ENCODE measurements at places on chromosomes 5 and 9.

DNA sequence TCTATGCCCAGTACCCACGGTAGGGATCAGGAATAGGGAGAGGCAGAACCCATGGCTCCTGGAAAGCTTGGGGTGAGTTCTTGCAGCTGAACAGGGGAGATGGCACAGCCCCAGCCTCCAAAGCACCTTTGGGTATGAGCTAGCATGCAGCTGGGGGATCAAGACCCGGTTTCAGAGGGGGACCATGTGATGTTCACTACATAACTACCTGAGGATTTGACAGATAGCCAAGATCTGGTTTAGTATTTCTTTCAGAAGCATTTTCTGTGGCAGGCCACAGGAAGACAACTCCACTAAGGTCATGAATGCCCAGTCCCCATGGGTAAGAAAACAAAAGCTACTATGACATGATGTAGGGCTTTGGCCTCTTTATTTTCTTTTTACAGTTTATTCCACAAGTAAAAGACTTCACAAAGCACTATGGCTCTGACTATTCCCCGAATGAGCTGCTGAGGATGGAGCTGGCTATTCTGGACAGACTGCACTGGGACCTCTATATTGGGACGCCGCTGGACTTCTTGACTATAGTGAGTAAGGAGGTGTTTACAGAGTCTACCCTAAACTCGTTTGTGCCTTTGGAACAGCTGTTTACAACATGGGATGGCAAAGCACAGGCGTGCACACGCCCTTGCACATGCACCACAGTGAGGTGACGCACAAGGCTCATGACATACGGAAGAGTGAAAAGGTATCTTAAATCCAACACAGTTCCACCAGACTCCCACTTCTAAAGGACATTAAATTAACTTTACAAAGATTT, 3.4 kb downstream of the CCNI2 start:
- no peak for DNase-seq

GRCh38 chr9:77753180-77753579, 105.1 kb upstream of the GNA14 start:
- no peak for DNase-seq

DNA sequence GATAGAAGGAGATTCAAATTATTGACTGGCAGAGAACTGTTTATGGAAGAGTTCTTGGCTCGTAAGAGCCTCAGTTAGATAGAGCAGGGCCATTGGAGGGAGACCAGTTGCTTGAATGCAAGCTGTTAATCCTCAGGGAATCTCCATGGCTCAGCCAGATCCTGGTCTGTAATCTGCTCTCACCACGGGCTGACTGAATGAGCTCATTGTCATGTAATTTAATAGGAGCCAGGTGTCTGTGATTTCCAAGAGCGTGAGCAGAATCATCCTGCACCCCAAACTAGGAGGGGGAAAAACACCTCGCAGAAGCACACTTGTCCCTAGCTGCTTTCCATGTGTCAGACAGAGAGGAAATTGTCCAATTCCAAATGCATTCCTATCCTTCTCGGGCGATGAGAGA, 19.1 kb upstream of the KCNMB1 start:
- DNase-seq, result no peak

DNA sequence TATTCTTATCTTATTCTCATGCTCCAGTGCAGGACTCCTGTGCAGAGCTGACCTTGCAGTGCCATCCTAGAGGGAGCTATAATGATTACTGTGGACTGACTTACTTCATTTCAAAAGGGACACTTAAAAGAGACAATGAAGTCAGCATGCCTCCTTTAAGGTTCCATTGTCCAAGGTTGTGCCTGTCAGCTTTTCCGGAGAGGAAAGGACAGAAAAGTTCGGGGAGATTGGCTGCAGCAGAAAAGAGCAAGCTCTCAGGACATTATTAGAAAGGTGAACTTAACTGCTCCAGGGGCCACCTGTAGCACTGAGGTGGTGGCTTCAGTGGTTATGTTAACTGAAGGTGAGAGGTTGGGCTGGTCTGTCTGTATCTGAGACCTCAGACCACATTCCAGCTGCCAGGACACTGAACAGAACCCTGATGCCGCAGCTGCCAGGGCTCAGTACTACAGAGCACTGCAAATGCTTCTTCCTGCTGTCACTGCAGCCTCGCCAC, 112.9 kb downstream of the ST8SIA4 start:
- no peak for DNase-seq

DNA sequence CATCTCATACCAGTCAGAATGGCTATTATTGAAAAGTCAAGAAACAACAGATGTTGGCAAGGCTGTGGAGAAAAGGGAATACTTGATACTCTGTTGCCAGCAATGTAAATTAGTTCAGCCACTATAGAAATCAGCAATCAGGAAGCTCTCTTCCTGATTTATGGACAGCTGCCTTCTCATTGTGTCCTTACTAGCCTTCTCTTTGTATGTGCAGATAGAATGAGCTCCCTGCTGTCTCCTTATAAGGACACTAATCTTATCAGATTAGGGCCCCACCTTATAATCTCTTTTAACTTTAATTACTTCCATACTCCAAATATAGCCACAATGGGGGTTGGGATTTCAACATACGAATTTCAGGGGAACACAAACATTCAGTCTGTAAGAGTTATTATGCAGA, 38.0 kb downstream of the KCNV2 start:
- DNase-seq, result no peak

GRCh38 chr5:1748271-1748670, 51.4 kb downstream of the MRPL36 start:
- no peak for DNase-seq

DNA sequence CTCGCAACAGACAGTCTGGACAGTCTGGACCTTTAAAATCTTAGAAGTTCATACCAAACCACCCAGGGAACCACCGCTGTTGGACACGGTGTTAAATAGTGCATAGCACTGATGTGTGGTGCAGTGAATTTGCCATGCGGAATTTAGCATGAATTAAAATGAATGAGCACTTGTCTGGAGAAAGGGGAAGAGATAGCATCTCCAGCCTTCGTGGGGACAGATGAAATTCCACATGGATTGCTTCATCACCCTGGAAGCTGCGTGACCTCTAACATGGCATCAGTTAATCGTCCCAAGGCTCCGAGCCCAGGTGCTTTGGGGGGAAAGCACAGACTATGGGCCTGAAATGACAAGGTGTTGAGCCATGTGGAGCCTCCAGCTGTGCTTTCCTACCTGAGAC, 91.4 kb downstream of the ADAMTS16 start:
- DNase-seq, result no peak

DNA sequence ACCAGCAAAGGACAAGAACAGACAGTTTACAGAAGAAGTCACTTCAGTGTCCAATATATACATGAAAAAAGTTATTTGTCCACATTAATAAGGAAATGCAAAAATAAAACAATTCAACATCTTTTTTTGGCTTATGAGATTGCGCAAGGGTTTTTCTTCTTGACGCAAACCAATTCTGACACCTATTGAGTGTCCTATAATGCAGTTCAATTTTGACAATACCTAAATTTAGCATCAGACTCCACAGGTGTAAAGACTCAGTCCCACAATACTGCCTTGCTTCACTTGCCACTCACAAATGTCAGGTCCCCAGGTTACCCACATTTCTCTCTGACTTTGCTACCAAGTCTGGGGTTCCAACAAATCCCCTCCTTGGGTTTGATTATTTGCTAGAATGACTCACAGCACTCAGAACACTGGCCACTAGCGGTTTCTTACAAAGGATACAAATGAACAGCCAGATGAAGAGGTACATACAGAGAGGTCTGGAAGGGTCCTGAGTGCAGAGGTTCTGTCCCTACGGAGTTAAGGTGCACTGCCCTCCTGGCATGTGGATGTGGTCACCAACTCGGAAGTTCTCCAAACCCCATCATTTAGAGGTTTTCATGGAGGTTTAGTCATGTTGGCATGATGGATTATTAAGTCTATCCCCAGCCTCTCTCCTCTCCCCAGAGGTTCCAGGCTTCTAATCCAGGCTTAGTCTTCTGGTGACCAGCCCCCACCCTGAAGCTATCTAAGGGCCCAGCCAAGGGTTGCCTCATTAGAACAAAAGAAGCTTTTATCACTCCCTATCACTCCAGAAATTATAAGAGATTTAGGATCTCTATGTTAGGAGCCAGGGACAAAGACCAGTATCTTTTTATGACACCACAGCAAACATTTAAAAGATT, 27.0 kb upstream of the SLC22A5 start:
- no peak for DNase-seq

- no peak for DNase-seq
Observed at GRCh38 chr5:142600611-142601358, 85.1 kb downstream of the FGF1 start.

- DNase-seq, result no peak
Observed at GRCh38 chr5:95217351-95217750, 67.5 kb downstream of the MCTP1 start.

GRCh38 chr9:11933926-11934325, 759.3 kb upstream of the TYRP1 start:
- DNase-seq, result no peak

DNA sequence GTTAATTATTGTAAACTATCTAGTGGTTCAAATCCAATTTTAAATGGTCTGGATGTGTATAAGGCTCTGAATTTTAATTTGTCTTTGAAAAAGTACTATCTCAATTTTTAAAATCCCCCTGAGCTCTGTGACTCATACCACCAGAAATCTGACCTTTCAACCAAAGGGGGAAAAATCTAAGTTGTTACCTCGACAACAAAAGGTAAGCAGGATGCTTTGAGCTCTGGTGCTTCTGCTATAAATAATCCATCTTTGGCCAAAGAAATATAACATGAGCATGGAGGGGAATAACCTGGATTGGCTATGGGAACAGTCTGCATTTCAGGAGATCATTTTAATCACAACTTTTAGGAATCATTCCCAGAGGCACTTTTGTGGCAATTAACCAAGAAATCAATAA, 76.3 kb upstream of the PCSK1 start:
- no peak for DNase-seq

DNA sequence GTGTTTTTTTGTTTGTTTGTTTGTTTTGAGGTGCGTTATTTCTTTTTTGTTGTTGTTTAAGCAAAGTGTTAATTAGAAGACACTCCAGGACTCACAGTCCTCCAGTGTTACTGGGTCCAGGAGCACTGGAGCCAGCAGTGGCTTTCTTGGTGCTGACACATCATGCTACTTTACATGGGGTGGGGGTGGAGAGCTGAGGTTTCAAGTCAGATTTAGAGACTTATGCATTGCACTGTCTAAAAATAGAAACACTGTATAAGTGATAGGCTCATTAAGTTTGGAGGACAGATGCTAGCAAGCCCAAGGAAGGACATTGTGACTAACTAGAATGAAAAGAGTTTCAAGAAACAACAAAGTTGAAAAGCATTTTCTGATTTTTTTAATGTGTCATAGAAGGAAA, 2209.2 kb downstream of the MAT2B start:
- DNase-seq, result no peak

- DNase-seq, result no peak
Observed at GRCh38 chr5:124755565-124755964, 9.1 kb upstream of the ZNF608 start.

DNA sequence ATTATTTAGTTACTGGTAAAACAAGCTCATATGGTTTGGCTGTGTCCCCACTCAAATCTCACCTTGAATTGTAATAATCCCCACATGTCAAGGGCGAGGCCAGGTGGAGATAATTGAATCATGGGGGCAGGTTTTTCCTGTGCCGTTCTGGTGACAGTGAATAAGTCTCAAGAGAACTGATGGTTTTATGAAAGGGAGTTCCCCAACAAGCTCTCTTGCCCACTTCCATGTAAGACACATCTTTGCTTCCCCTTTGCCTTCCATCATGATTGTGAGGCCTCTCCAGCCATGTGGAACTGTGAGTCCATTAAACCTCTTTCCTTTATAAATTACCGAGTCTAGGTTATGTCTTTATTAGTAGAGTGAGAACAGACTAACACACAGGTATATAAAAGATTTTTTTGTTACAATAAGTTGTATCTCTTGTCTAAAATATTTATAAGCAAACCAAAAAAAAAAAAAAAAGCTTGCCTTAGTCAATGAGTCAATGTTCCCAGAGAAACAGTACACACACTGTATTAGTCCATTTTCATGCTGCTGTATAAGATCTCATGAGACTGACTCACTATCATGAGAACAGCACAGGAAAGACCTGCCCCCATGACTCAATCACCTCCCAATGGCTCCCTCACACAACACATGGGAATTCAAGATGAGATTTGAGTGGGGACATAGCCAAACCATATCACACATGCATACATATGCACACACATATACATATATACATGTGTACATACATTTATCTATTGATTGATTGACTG, 138.3 kb downstream of the BASP1 start:
- no peak for DNase-seq

GRCh38 chr9:18826248-18826647, 206.8 kb downstream of the SAXO1 start:
- DNase-seq, result no peak

GRCh38 chr5:88702332-88702731, 180.7 kb downstream of the MEF2C start:
- no peak for DNase-seq

DNA sequence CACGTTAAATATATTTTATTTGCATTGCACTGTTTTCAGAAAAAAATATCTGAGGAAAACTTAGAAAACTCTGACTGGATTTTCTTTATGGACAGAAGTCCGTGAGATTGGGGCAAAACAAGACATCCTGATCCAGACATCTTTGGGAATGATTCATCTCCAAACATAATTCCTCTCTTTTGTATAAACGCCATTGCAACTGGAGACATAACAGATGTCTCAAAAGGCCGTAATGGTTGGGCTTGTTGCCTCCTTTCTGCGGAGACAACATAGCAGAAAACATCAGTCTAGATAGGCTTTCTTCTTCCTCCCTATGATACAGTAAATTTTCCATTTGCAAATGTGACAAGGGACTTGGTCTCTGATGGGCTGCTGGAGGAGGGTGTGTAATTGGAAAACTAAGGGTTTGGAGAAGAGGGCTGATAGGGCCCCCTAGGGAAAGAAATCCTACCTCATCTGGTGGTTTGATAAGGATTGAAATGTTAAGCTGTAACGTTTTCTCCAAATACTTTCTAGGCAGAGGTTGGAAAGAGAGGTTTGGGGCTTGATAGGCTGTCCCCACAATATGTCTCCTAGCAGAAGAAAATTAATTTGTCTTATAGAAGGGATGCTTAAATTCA, 631.5 kb upstream of the ST8SIA4 start:
- no peak for DNase-seq

GRCh38 chr5:132291026-132291425, 3.2 kb upstream of the SLC22A4 start:
- no peak for DNase-seq

- no peak for DNase-seq
Observed at GRCh38 chr5:179455320-179455719, 95.0 kb upstream of the RUFY1 start.

- no peak for DNase-seq
Observed at GRCh38 chr5:135324897-135325650, 74.0 kb downstream of the MACROH2A1 start.

All from CD8-positive, alpha-beta memory T cell (primary cell).